ENCODE measurements at places on chromosomes 3 and 15.

DNA sequence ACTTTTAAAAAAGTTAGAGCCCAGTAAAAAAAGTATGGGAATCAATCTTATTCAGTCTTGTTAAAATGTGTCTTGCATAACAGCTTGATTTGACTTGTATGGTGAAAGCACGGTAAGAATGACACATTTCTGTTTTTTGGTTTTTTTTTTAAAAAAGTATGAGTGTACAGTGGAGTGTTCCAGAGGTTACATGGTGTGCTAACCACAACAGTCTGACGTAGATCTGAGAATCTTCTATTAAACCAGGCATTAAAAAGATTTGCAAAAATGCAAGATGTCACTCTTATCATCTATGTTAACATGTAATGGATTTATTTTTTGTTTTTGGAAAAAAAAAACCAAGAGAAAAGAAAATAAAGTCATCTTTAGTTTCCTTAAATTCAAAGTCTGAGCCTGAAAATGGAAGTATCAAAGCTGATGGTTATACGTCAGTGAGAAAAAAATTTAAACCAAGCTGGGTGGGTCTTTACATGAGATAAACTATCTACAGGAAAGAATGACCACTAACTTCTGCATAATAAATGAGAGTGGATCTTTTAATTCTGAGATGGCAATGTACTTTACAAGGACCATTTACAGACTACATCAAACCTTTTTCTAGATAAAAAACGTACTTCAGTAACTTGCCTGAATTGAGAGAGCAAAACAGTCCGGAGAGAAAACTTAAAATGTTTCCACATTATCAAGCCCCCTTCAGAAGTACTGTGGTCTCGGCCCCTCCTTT, 1.6 kb downstream of the GABPB1 start:
- DNase-seq = peak; percentile 58

GRCh38 chr3:169792359-169792758, 19.2 kb downstream of the MYNN start:
- no peak for DNase-seq

DNA sequence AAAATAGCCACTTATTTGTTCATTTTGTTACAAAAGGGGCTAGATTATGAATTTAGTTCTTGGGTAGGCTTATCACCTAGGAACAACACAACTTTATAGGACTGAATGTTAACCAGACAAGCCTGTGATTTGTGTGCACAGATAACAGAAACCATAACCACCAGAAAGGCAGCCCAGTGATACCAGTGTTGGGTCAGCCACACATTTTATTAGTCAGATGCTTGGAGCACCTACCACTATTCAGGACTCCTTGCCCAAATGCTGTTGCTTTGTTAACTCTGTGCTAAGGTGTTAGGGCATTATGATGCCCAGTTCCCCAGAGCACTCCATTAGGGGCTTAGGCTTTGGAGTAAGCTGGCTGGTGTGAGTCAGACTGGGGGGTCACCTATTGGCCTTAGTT, 22.5 kb downstream of the PLCL2 start:
- DNase-seq = no peak

DNA sequence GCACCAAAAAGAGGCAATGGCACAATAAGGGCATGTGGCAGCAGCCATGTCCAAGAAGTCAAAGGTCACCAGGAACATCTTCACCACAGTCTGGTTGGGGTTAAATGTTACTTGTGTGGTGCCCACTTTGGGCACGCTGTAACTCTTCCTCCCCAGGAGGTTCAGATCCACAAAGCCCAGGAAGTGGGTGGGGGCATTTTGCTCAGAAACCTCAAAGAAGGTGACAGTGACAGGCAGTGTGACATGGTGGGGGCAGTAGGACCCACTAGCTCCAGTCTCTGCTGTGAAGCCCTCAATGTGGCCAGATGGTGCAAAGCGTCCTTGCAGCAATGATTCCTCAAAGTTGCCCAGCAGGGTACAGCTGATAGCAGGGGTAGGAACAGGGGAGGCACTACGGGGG, 5.8 kb downstream of the ZNF80 start:
- no peak for DNase-seq

GRCh38 chr3:170804078-170804477, 65.9 kb downstream of the RPL22L1 start:
- DNase-seq = no peak

DNA sequence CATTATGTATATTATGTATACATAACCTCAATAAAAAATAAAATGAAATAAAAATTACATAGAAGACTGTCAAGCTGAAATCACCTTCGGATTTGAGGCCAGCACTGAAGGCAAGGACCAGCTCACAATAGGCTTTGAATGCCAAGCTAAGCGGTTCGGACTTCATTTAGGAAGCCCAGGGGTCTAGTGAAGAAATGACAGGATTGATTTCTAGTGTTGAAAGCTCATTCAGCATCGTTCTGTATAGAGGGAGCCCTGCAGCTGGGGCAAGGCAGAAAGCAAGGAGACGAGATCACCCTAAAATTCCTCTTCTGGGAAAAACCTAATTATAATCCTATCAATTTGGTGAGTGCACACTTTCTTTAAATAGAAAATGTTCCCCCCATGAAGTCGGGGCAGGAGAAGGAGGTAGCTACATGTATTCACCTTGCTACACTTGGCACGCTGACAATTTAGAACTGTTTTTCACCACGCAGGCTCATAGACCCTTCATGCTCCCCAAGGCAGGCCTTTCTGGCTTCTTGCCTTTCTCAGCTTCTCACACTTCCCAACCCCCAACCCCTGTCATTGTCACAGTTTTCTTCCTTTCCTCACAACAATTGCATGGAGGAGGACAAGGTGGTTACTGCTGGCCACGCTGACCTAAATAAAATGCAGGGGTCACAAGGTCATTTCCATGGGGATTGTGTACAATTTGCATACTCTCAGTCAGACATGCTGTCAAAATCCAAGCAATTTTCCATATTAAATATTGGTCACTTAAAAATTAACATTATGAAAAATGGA, 44.4 kb upstream of the SSR3 start:
- no peak for DNase-seq

DNA sequence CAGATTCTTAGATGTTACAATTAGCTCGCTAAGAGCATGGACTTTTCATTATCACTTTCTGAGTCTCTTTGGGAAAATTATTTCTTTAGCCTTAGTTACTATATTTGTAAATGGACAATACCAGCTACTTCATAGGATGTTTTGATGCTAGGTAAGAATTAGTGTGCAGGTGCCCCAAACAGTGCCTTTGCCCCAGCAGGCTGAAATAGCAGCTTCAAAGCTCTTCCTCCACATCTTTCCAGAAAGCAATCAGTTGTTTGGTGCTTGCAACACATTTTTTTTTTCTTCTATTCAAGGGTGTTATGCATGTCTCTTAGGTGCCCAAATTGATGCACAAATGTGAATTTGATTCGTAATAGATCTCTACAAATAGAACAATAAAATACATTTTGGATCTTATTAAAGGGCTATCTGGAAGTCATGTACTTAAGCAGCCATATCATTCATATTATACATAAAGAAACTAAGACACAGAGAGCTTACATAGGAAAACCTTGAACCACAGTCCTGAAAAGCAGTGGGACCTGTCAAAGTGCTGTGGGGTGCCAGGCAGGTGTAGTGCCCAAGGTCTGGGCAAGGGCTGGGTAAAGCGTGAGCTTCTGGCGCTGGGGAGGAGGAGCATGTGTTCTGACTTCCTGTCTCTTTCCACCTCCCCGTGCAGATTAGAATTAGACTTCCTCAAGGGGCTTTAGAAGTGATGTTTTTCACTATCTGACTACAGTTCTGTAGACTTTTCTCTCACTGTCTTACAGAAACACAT, 62.9 kb downstream of the FNDC3B start:
- DNase-seq = no peak

DNA sequence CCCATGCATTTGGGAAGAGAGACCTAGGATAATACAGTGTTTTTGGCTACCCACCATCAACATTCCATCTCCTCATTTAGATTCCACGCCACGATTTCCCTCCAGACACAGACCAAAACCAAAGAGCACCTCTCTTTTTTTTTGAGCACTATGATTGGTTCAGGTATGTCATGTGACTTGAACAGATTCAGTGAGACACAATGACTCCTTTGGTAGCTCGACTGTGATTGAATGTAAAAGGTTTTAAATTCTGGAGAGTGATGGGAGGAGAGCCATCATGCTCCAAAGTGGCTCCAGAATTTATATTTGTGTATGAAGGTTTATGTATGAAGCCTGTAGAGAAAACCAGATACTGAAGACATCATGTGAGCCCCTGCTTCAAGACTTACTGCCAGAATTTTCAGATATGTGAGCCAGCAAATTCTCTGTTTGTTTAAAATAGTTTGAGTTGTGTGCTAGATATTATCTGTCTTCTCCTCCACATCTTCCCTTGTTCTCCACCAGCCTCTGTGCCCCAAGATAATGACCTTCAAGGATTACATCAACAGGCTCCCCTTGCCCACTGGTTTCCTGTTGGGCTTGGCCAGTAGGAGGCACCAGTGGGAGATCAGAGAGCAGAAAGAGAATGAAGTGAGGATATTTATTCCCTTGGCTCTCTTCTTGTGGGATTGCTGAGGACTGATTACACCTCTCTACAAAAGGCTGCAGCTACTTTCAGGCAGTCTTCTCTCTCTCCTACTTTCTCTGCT, 12.5 kb downstream of the MYD88 start:
- no peak for DNase-seq

DNA sequence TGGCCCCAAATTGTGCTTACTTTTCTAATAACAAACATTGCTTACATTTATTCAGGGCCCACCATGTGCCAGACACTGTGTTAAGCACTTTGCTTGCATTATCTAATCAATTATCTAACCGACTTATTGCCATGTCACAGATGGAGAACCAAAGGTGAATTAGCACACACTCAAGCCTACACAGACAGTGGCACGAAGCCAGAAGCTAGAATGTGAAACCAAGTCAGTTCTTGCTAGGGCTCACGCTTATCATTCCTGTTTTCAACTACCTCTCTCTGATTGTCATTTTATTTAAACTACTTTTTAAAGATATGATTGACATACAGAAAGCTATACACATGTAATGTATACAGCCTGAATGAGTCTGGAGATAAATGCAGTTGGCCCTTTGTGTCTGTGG, 215.7 kb upstream of the CFAP20DC start:
- no peak for DNase-seq

All from AML-193 (cell line).